Osteocyte (in vitro differentiated cells): ENCODE measurements at places on chromosomes 4 and X. TPM values are rescaled to one million over a fixed set of nuclear protein-coding genes. Genes with fewer than 3 reads are reported as not detected.
A peak's percentile ranks its signal among the peaks of the same experiment; 100 is the strongest.

GRCh38 chr4:2798399-2799223 lies 5.7 kb downstream of the SH3BP2 start:
- H3K4me3 ChIP-seq, result peak overlapping the region; percentile 48

DNA sequence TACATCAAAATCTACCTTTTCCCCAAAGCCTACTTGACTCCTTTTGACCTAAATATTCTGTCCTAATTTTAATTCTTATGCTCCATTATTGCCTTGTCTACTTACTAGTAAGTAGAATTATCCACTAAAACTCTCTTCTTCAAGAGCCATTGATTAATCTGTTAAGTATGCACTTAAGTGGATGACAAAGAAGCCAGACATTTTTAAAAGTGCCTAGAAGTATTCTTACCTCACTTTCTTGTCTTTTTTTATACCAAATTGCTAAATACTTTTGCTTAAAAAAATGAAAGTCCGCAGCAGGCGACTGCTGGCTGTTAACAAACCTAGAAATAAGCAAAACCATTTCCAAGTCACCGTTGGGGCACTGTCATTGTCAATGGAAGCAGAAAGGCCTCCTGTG lies 20.1 kb upstream of the FRMPD4 start:
- H3K36me3 ChIP-seq, result no peaks in the 10 kb centered on the region
- no peaks in the 10 kb centered on the region for H3K27me3 ChIP-seq
- no peak for DNase-seq
- H3K27ac ChIP-seq, result no peak overlapping the region
- no peak overlapping the region for H3K4me3 ChIP-seq

The MAGEB17 gene
- total RNA-seq, result not detected in 2 replicates

- no peaks in the 10 kb centered on the region for H3K27me3 ChIP-seq
- peak; percentile 93 for DNase-seq
- peaks cover 22% of the 10 kb centered on the region for H3K4me1 ChIP-seq
- H3K36me3 ChIP-seq, result peaks cover 9% of the 10 kb centered on the region
Observed at GRCh38 chrX:154369449-154370299, 4.8 kb downstream of the FLNA start.

DNA sequence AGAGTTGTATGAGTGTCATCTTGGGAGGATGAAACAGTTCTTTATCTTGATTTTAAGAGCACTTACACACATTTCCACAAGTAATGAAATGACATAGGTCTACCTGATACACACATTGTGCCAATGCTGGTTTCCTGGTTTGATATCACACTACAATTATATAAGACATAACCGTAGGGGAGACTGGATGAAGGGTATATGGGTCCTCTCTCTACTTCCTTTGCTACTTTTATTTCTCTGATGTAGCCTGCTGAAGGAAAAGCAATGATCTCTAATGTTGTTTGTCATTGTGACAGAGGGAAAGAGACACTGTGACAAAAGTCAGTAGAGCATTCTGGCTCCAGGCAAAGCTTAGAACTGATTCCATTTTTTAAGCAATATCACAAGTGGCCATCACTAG lies 238.0 kb downstream of the PDGFC start:
- no peak for DNase-seq
- H3K36me3 ChIP-seq, result peaks cover 11% of the 10 kb centered on the region
- no peak overlapping the region for H3K4me3 ChIP-seq
- no peaks in the 10 kb centered on the region for H3K27me3 ChIP-seq
- peaks cover 7% of the 10 kb centered on the region for H3K4me1 ChIP-seq

The IGFBP7 gene
- 3,484 and 3,576 TPM in 2 replicates for total RNA-seq

- no peak for DNase-seq
- no peaks in the 10 kb centered on the region for H3K4me1 ChIP-seq
- H3K27ac ChIP-seq, result no peak overlapping the region
- no peaks in the 10 kb centered on the region for H3K36me3 ChIP-seq
Observed at GRCh38 chrX:32948130-32948529, 263.2 kb downstream of the DMD start.

The CXCL1 gene
- 118 and 132 TPM in 2 replicates for total RNA-seq

The EPGN gene
- 0.30 TPM in 1 of 2 replicates, not detected in the other for total RNA-seq

The HSD17B11 gene
- 21.8 and 23.8 TPM in 2 replicates for total RNA-seq

GRCh38 chr4:158428242-158428641 lies 93.4 kb upstream of the RXFP1 start:
- H3K4me1 ChIP-seq, result peaks cover 10% of the 10 kb centered on the region
- no peak overlapping the region for H3K4me3 ChIP-seq
- no peak for DNase-seq
- H3K27me3 ChIP-seq, result no peaks in the 10 kb centered on the region
- peaks cover 5% of the 10 kb centered on the region for H3K36me3 ChIP-seq

DNA sequence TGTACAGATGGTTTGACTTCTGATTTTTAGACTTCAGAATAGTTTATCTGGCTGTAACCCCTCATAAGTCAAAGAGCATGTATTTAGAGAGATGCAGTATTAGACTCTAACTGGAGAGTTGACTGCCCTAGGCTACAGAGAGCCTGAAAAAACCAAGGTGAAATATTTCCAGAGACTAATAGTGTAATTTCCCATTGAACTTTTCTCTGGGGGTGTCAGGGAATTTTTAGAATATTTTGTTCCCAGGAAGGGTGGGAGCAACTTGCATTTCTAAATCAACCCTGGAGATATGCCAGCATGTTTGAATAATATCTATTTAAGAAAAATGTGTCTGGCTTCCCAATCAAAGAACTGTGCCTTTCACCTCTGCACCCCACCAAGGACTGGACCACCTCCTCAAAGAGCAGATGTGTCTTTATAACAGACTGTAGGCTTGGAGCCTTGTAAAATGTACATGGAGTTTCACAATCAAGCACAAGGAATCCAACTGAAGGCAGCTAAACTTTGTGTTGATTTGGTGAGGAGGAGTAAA lies 2.0 kb downstream of the ANXA3 start:
- H3K4me1 ChIP-seq, result peaks cover 19% of the 10 kb centered on the region
- DNase-seq, result no peak
- no peak overlapping the region for H3K4me3 ChIP-seq
- peaks cover 18% of the 10 kb centered on the region for H3K27me3 ChIP-seq
- H3K36me3 ChIP-seq, result no peaks in the 10 kb centered on the region

GRCh38 chr4:94302191-94302590 lies 40.4 kb downstream of the HPGDS start:
- no peak for DNase-seq
- H3K4me3 ChIP-seq, result no peak overlapping the region
- H3K27me3 ChIP-seq, result no peaks in the 10 kb centered on the region
- no peak overlapping the region for H3K27ac ChIP-seq
- H3K4me1 ChIP-seq, result no peaks in the 10 kb centered on the region

DNA sequence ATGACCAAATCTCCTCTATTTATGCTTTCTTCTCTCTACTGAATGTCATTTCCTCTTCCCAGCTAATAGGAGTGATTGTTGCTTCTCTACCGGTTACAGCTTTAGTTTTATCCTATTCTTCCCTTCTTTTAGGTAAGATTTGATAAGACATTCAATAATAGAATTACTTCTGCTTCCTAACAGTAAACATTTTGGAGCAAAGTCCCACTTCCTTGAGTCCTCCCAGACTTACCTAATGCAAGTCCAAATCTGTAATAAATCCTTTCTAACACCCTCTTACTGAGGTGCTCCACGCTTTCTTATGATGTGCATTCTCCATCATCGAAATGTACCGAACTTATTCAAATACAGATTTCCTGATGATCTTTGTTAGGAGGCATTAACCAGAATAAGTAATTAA lies 79.2 kb upstream of the GPM6A start:
- H3K27me3 ChIP-seq, result peaks cover 30% of the 10 kb centered on the region
- H3K27ac ChIP-seq, result no peak overlapping the region
- H3K36me3 ChIP-seq, result no peaks in the 10 kb centered on the region
- no peaks in the 10 kb centered on the region for H3K4me1 ChIP-seq
- no peak for DNase-seq

DNA sequence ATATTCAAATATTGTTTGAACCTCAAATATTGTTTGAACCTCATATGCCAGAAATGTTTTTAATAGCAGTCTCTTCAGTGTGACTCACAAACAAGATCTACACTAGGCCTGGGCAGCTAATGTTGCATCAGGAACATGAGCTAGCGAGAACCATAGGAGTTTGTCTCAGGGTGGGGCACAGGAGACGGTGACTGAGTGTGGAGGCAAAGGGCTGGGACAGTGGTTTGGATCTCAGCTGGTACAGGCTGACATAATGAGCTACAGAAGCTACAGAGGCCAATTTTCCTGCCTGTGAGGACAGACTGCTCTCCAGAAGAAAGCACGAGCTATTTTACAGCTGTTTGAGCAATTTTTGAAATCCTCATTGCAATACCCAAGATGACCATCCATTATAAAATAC lies 224.7 kb downstream of the CENPC start:
- no peaks in the 10 kb centered on the region for H3K36me3 ChIP-seq
- DNase-seq, result no peak
- H3K4me3 ChIP-seq, result no peak overlapping the region
- H3K27ac ChIP-seq, result no peak overlapping the region

The FOXP3 gene
- total RNA-seq, result 0.13 TPM in 1 of 2 replicates, not detected in the other

- peaks cover 7% of the 10 kb centered on the region for H3K4me1 ChIP-seq
- H3K27ac ChIP-seq, result no peak overlapping the region
- DNase-seq, result no peak
- peaks cover 4% of the 10 kb centered on the region for H3K27me3 ChIP-seq
- no peak overlapping the region for H3K4me3 ChIP-seq
Observed at GRCh38 chr4:40547789-40548132, 81.9 kb downstream of the RBM47 start.

DNA sequence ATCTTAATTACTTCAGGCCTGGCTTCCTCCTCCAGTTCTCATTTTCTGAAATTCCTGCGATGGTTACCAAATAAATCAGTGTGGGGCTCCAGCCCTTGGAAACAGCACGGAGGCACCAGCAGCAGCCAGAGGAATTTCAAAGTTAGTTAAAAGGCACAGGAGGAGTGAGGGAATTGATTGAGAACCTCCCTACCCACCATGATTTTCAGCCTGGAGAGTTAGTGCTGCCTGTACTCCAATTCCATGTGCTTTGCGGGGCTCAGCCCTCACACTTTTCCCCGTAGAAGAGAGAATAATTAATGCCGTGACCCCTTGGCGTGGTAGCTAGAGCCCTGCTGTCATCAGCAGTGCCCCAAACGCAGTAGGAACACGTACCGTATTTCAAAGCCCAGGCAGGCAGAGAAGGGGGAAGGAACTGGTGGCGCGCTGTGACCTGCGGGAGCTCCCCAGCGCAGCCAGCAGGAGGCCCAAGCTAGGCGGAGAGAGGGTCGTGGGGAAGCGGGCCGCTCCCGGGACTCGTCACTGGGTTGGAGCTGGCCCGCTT lies 84.0 kb upstream of the IGFBP7 start:
- H3K27me3 ChIP-seq, result peaks cover 6% of the 10 kb centered on the region
- DNase-seq, result no peak
- no peaks in the 10 kb centered on the region for H3K4me1 ChIP-seq
- H3K4me3 ChIP-seq, result no peak overlapping the region
- H3K27ac ChIP-seq, result no peak overlapping the region

DNA sequence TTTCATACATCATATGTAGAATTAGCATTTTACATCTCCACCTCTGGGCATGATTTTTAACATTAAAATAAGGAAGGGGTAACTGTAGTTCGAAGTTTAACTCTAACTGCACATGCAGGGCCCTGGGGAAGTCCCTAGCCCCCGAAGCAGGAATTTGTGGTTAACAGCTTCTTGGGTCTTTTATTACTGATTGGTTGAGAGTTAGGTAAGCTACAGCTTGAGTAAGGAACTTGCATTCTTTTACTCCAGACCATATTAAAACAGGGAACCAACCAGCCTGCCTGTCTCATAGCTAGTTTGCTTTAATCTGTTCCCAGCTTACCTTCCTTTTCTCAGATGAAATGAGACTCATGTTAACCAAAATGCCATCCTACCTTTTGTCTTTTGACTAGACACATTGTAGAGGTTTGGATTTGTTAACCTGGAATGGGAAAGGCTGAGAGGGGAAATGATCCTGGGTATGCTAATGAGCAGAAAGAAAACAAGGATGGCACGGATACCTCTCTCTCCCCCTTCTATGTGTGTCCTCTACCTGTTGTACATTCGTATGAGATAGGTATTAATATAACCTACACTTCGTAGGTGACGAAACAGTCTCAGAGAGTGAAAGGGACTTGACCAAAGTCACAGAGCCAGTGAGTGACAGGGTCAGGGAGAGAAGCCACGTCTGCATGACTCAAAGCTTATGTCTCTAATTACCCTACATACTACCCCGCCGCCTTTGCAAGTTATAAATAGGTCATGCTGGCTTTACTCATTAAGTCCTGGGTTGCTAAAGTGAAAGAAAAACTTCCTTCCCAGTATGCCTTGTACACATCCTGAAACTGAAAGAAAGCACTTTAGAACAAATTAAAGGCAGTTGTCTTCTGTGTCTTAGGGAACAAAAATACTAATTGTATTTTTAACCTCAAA lies 119.5 kb upstream of the AFF2 start:
- no peak overlapping the region for H3K4me3 ChIP-seq
- no peak for DNase-seq
- no peaks in the 10 kb centered on the region for H3K27me3 ChIP-seq
- H3K36me3 ChIP-seq, result no peaks in the 10 kb centered on the region

DNA sequence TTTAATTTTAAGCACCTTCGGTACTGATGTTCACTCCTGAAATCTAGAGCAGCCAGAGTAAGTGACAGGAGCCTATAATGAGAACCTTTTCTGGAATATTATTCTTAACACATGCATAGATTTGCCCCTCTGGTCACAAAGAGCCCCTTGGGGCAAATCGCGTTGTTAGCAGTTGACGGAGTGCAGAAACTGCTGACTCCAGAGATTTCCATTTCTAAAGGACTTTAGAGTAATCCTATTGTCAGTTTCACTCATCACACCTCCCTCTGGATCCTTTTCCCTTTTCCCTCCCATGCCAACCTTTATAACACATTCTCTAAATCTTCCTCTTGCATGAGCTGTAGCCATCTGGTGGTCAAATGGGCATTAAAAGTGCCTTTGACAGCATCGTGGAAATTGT lies 264.9 kb upstream of the PRPS2 start:
- no peaks in the 10 kb centered on the region for H3K4me1 ChIP-seq
- no peak overlapping the region for H3K27ac ChIP-seq
- H3K4me3 ChIP-seq, result no peak overlapping the region
- H3K27me3 ChIP-seq, result no peaks in the 10 kb centered on the region

DNA sequence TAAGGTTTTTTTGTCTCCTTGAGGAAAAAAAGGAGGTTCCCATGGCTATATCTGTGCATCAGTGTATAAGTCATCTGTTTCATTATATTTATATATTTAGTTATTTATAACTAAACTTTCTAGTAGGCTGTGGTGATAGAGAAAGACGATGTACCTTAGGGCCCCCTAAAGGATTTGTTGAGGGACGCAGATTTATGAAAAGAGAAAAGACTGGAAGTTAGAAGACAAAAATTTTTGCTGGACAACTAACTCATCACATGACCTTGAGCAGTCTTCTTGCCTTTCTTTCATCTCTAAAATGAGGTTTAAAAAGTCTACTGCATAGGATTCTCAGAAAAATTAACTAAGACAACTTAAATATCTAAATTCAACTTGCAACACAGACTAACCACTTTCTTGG lies 6.1 kb downstream of the GASK1B start:
- no peak for DNase-seq
- H3K4me3 ChIP-seq, result no peak overlapping the region
- no peaks in the 10 kb centered on the region for H3K27me3 ChIP-seq
- H3K36me3 ChIP-seq, result no peaks in the 10 kb centered on the region
- H3K4me1 ChIP-seq, result peaks cover 32% of the 10 kb centered on the region
- no peak overlapping the region for H3K27ac ChIP-seq
